ENCODE measurements at places on chromosomes 12 and 14.

DNA sequence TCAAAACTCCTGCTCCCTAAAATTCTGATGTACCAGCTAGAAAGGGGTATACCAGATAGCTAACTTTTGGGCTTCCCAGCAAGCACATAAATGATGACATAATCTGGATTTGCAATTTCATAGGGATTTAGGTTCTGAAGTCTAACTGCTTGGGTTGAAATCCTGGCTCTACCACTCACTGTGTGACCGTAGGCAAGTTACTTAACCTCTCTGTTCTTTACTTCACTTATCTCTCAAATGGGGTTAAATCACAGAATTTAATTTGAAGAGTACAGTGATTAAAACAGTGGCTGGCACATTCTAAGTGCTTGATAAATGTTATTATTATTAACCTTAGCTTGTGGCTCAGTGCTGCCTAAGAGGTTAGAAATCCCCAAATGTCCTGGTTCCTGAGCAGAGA is 49.1 kb upstream of the NUAK1 start:
- H3K4me1 ChIP-seq = no peaks in the 10 kb centered on the region
- DNase-seq = no peak
- H3K36me3 ChIP-seq = no peaks in the 10 kb centered on the region
- H3K27me3 ChIP-seq = peaks cover 14% of the 10 kb centered on the region
- no peak overlapping the region for H3K27ac ChIP-seq
- no peak overlapping the region for H3K4me3 ChIP-seq

GRCh38 chr12:95505039-95505438 is 31.1 kb downstream of the METAP2 start:
- no peaks in the 10 kb centered on the region for H3K27me3 ChIP-seq
- peak overlapping the region; percentile 64 for H3K27ac ChIP-seq
- peaks cover 17% of the 10 kb centered on the region for H3K4me1 ChIP-seq
- DNase-seq = no peak

DNA sequence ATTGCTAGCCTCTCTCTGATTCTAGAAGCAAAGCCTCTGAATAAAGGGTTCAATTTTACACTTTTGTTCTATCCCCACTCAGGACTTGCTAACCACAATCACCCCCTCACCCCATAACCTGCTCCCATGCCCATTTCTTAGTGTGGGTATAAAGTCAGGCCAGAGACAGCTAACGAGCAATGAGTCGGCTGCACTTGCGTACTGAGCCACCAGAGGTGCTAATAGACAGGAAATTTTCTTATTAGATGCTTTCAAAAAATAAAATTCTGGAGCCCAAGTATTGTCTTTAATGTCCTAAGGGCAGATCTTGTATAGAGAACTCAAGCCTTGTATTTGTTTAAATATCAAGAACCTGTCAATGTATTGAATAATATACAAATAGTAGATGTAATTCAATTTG is 256.9 kb downstream of the SYT1 start:
- no peak overlapping the region for H3K27ac ChIP-seq
- H3K4me1 ChIP-seq = no peaks in the 10 kb centered on the region
- H3K36me3 ChIP-seq = no peaks in the 10 kb centered on the region
- H3K4me3 ChIP-seq = no peak overlapping the region
- no peak for DNase-seq
- no peaks in the 10 kb centered on the region for H3K27me3 ChIP-seq

DNA sequence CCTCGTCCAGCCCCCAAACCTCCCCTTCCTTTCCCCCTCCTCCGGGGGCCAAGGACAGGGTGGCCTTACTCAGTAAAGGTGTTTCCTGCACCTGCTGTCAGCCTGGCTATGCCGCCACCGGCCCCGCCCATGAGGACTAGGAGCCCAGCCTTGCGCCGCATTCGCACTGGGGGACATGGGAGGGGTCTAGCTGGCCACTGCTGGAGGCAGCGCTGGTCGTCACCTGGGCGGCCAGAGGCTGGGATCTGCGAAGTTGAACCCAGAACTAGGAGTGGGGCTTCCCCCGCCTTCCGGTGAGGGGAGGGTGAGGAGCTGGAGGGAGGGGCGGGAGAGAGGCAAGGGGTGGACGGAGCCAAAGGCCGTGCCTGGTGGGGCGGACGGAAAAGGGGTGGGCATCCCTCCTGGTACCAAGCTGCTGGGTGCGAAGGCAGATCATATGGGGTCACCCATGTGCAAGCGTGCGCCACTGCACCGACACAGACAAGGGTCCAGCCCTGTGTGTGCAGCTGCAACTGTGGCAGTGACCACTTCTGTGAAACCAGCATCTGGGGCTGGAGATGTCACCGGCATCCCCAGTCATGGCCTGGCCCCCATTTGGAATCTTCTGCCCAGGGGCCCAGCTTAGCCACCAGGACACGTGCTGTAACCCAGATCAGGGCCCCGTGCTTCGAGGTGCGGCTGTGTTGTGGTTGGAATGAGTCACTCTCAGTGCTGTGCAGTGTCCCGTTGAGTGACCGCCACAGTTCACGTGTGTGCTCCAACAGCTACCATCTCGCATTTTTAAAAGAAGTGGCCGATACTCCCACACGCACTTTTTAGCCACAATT is 8.5 kb downstream of the AMN start:
- H3K27ac ChIP-seq = no peak overlapping the region
- H3K27me3 ChIP-seq = peaks cover 15% of the 10 kb centered on the region
- H3K4me3 ChIP-seq = no peak overlapping the region
- DNase-seq = no peak
- no peaks in the 10 kb centered on the region for H3K36me3 ChIP-seq
- peaks cover 4% of the 10 kb centered on the region for H3K4me1 ChIP-seq

DNA sequence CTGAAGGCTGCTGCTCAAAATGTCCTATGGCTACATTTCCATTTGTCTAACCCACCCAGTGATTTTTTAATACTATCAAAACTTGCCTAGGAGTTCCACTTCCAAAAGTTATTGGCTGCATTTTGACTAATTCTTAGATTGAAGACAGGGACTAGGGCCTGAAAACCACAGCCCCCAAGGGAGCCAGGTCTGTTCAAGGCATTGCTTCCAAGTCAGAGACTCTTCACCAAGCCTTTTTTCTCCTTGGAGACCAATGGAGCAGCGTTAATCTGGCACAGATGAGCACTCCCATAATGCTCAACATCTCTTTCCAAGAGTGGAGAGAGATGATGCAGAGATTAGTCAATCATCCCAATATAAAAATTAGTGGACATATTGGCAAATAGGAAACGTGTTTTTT is 112.5 kb upstream of the HIF1A start:
- DNase-seq = no peak
- H3K27ac ChIP-seq = no peak overlapping the region
- H3K27me3 ChIP-seq = no peaks in the 10 kb centered on the region
- peaks cover 2% of the 10 kb centered on the region for H3K36me3 ChIP-seq

DNA sequence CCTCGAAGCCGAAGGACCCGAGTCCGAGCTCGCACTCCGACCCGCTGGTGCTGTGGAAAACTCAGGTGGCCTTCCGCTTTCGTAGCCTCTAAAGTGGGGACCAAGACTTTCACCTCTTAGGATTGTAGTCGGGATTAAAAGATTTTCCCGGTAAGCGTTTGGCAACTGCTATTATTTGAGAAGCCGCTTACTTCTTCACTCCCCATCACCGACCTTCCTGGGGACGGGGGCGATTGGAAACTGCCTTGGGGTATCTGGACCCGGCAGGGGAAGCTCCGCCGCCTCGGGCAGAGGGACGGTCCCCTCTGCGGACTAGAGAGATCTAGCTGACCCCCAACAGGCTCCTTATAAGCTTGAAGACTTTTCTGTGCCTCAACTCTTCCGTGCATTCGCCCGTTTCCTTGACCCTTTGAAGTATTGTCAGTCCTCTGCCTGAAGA is 659 bp downstream of the TRAFD1 start:
- peaks cover 42% of the 10 kb centered on the region for H3K4me1 ChIP-seq
- DNase-seq = peak; percentile 13
- H3K36me3 ChIP-seq = peaks cover 9% of the 10 kb centered on the region

DNA sequence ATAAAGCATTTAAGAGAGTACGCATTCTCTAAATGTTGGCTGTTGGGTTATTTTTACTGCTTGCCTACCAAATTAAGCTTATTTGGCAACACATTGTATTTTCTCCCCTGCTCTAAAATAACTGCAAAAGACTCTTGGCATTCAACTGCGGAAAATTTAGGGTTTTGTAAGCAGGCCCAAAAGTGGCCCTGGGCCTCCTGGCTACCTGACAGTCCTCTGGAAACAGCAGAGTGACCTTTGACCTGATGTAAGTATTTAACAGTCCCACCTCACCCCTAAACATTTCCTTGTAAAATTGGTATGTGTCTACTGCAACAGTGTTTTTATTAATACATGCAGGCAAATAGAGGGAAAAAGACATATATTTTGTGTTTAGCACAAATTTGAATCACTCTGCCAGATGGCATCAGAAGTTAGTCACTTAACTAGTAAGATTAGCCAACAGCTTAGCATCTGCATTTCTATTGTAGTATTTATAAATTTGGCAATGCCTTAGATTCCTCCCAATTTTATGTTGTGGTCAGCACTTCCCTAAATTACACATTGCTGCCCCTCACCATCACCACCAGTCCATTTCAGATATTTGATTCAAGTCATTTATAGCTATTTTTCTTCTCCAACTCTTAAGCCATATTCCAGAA is 11.2 kb downstream of the LLPH start:
- H3K4me3 ChIP-seq = no peak overlapping the region
- DNase-seq = no peak
- H3K4me1 ChIP-seq = no peaks in the 10 kb centered on the region

GRCh38 chr14:99884834-99885648 is 91.8 kb downstream of the EML1 start:
- no peak for DNase-seq
- H3K4me3 ChIP-seq = no peak overlapping the region
- peaks cover 6% of the 10 kb centered on the region for H3K27me3 ChIP-seq
- no peaks in the 10 kb centered on the region for H3K36me3 ChIP-seq
- H3K27ac ChIP-seq = no peak overlapping the region

Data from activated CD4-positive, alpha-beta T cell treated with anti-CD3 and anti-CD28 coated beads for 36 hours (primary cell).